ENCODE measurements at places on chromosomes 12 and 14.

GRCh38 chr14:72680853-72681640, 212.9 kb downstream of the DPF3 start:
- no peaks in the 10 kb centered on the region for H3K4me1 ChIP-seq
- no peak overlapping the region for H3K4me3 ChIP-seq
- DNase-seq: no peak
- peaks cover 5% of the 10 kb centered on the region for H3K27me3 ChIP-seq

DNA sequence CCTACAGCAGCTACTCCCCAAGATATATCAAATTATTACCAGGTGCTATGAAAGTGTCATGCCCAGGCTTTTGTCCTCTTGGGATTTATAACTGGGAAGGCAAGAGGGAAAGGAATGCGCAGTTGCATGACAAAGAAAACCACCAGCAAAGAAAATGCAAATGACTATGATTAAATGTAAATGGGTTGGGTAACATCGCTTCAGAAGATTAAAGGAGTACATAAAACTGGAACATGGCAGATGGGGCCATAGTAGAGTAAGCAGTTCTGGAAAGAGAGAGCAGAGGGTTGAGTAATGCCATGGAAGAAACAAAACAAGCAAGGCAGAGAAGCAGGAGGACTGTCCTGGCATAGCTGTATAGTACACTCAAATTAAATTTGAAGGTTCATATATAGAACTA, 493.1 kb downstream of the NOVA1 start:
- no peaks in the 10 kb centered on the region for H3K4me1 ChIP-seq
- H3K4me3 ChIP-seq: no peak overlapping the region
- no peaks in the 10 kb centered on the region for H3K36me3 ChIP-seq

DNA sequence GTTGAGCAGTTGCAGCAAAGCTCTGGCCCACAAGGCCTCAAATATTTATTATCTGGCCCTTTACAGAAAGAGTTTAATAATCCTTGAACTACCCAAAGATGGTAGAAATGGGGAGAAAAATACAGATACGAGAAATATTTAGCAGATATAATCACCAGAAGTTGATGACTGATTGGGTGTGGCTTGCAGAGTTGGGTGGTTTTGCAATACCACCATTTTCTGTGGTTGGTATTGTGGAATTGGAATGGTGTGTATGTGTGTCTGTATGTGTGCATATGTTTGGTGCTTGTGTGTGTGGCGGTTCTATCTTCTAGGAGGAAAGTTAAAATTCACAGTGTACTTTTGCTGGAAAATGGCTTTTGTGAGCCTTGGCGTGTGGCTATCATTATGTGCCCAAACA, 85.4 kb upstream of the MANSC4 start:
- no peaks in the 10 kb centered on the region for H3K4me1 ChIP-seq
- no peak for DNase-seq
- H3K27ac ChIP-seq: no peak overlapping the region
- H3K36me3 ChIP-seq: no peaks in the 10 kb centered on the region
- H3K27me3 ChIP-seq: no peaks in the 10 kb centered on the region
- no peak overlapping the region for H3K4me3 ChIP-seq

GRCh38 chr14:67697006-67697405, 1.4 kb upstream of the RDH11 start:
- H3K27me3 ChIP-seq: no peaks in the 10 kb centered on the region
- H3K4me3 ChIP-seq: no peak overlapping the region
- peaks cover 28% of the 10 kb centered on the region for H3K4me1 ChIP-seq
- H3K36me3 ChIP-seq: peaks cover 5% of the 10 kb centered on the region

DNA sequence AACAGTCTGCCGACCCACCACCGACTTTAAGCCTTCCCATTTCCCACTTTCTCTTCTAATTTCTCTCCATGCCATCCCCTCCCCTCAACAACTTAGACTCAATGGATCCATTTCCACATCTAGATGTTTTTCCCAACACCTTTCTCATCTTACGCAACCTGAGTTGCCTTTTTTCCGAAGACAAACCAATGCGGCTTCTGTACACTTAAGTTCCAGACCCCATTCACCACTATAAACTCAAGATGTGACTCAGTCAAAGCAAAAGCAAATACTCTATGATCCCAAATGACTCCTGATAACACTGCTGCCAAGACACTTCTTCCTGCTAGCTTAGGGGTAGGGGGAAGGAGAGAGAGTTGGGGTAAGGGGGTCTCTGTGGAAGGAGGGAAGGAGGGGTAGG, 1.3 kb downstream of the IL22 start:
- H3K36me3 ChIP-seq: no peaks in the 10 kb centered on the region
- H3K4me1 ChIP-seq: no peaks in the 10 kb centered on the region
- H3K27ac ChIP-seq: no peak overlapping the region
- DNase-seq: no peak
- peaks cover 36% of the 10 kb centered on the region for H3K27me3 ChIP-seq

GRCh38 chr12:46461907-46462640, 89.5 kb upstream of the SLC38A2 start:
- no peak overlapping the region for H3K27ac ChIP-seq
- no peak overlapping the region for H3K4me3 ChIP-seq
- DNase-seq: no peak
- H3K27me3 ChIP-seq: no peaks in the 10 kb centered on the region
- H3K4me1 ChIP-seq: peaks cover 46% of the 10 kb centered on the region
- H3K36me3 ChIP-seq: peaks cover 7% of the 10 kb centered on the region
